Muscle of leg (tissue), 16 donors: ENCODE measurements at places on chromosomes 1 and 21.

DNA sequence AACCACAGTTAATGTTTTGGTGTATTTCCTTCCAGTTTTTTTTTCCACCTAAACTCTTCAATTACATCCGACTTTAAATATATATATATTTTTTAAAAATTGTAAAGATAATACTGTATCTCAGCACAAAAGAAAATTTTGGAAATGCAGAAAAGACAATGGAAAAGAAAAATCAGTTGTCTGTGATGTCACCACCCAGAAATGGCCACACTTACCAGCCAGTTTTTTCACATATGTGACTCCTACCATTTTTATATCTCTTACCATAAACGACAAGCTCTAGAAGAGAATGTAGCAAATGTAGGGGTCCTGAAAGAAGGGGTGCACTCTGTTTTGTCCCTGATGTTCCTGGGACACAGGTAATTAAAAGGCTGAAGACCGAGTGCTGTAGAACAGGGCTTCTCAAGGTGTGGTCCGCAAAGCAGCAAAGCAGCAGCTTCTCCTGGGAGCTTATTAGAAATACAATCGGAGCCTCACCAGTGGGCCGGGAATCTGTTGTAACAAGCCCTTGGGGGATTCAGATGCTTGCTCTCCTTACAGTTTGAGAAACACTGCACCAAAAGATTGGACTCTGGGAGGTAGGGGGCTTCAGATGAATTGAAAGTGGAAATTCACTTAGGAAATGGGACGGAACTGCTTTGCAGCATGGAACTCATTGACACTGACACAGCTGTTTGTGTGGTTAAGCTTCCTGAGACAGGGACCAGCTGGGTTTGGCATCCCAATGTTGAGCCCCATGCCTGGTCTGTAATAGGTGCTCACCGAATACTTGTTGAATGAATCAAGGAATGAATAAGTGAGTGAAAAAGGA, 44.1 kb downstream of the ALPL start:
- no peak for DNase-seq

DNA sequence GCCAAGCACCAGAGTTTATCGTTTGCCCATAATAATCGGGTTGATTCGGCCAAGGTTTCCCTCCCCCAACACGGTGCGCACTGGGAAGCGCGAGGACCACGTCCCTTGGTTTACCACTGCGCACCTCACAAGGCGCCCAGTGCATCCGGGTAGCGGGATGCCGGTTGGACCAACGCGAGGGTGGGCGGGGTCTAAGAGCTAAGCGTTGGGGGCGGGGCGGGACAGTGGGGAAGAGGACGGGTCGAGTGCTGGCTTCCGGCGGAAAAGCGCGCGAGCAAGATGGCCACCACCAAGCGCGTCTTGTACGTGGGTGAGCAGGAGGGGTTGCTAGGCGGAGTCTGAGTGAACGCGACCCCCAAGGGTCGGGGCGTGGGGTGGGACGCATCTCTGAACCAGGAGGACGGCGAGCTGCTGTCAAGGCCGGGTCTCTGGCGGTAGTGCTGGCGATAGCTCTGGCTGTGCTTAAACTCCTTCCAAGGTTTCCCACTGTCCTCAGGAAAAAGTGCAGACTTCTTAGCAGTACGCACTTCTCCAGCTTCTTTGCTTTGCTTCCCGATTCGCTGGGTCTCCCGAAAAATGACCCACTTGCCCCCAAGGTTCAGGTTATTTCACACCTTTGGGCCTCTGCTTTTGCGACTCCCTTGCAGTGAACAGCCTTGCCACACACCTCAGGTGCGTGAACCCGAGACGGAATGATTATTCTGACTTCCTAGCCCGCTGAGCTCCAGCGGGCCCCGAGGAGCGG, at the start of gene PPIE:
TSS of gene PPIE (plus strand) at position 261 of the 745 bp plus-strand sequence. CDS start at position 280, 19 bp downstream.
- DNase-seq: peak; percentile 94

DNA sequence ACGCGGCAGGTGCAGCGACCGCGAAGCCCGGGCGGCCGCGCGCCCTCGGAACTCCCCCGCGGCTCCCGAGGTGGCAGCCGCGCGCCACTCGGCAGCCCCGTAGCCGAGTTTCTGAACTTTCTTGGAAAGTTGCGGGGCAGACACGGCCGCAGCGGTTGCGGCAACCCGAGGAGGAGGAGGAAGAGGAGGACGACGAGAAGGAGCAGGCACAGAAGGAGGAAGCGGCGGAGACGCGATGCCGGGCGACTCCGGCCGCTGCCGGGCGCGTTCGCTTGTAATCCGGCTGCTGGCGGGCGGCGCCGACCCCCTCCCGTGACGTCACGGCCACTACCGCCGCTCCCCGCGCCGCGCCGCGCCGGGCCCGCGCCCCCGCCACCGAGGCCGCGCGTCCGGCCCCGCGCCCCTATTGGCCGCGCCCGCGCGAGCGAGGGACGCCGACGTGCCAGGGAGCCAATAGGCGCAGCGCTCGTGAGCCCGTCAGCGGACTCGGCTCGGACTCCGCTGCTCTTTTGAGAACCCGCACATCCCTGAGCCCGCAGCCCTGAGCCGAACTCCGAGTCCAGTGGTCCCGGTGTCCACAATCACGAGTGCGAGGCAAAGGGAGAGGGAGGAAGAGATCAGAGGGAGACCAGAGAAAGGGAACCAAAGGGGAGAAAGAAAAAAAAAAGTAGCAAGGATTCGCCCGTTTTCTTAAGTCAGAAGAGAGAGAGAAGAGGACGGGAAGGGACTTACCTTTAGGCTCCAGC, 736 bp upstream of the BARHL2 start:
- DNase-seq: peak; percentile 60

- peak; percentile 93 for DNase-seq
Measured at GRCh38 chr1:23357138-23357908, 12.3 kb downstream of the ZNF436 start.

DNA sequence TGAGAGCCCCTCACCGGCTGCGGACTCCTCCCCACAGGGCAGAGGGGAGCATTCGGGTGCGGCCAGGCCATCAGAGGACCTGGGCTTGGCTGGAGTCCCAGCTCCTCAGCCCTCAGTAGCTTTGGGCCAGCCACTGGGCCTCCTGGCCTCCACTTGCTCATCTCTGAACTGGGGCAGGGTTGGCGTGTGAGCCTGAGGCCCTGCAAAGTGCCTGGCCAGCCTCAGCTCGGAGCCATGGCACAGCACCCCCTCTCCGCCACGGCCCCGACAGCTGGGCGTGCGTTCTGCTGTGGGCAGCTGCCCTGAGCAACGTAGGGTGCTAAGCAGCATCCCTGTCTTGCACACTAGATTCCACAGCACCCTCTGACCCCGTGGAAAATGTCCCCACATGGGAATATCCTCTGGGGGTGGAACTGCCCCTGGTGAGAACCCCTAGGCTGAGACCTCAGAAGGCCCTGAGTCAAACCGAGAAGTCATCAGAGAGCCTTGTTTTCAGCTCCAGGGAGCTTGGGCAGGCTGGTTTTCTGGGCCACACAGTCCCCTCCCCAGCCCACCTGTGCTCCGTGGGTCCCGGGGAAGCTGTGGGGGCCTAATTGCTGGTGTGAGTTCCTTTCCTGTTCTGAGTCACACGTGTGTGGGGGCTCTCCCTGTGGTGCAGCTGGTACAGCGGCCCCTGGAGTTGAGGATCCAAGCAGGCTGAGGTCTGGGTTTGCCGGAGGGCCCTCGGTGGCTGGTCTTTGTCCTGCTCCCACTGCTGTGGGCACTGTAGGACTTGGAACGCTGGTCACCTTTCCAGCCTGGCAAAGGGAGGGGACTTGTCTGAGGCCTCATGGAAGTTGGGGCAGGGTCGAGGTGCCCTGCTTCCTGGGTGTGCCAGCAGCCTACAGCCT, 24.5 kb downstream of the TP73 start:
- DNase-seq: no peak

DNA sequence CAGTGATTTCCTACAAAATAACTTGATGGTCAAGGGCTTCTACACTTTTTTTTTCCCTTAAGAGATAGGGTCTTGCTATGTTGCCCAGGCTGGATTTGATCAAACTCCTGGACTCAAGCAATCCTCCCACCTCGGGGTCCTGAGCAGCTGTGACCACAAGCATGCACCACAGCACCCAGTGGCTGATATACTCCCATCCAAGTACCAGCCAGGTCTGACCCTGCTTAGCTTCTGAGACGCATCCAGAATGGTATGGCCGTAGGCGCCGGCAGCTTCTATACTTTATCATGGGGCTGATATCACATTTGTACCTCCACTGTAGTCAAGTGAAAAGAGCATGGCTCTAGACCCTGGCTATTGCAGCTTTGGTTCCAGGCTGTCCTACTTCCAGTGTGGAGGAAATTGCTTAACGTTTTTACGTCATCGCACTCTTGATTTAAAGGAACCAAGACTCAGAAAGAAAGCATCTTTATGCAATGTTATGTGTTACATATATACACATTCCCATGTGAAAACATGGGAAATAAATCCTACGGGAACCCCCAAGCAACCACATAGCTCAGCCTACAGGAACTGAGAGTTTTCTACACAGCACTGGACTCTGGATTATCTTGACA, 39.5 kb downstream of the PDPN start:
- no peak for DNase-seq

- no peak for DNase-seq
Measured at GRCh38 chr1:9385801-9386573, 93.3 kb downstream of the SPSB1 start.

- no peak for DNase-seq
Measured at GRCh38 chr1:41475859-41476567, 8.5 kb downstream of the EDN2 start.

DNA sequence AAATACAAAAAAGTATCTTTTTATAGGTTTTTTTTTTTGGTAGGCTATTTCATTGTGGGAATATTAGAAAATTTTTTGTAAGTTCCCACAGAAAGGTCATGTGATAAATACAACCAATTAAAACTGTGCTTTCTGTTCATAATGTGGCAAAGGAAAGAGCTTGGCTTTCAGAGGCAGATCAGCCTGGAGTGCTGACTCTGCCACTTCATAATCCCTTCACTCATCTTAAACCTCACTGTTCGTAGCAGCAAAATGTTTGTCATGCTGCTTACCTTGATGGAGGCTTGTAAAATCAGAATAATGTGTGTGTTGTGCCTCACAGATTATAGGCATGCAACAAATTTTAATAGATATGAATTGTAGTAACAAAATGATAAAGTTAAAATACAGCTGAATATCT, 176.8 kb downstream of the ZP4 start:
- peak; percentile 14 for DNase-seq

DNA sequence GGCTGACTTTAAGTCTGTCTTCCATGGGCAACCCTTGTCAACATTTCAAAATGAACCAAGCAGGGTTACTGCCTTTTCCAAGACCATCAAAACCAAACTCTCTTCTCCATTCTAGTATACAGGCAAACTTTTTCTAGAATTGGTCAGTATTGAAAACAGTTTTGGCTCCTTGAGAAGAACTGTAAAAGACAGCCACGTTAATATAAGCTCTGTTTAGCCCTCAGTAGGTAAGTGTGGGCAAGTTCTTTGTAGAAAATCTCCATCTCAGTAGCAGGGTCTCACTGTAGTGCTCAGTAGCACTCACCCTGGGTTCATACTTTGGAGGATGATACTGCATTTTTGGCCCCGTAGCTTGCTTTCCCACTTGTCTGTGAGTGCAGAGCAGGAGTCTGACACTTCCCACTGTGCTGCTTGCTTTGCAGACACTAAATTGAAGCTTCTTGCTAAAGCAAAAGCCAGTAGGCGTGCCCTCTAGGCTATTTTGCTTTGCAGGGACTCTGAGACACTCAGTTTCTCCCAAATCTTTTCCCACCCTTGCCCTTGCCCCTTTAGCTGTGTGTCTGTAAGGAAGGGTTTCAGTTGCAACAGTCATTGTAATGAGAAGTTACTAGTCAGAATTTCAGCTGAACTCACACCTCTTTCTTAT, 34.3 kb upstream of the CACYBP start:
- DNase-seq: peak; percentile 64

DNA sequence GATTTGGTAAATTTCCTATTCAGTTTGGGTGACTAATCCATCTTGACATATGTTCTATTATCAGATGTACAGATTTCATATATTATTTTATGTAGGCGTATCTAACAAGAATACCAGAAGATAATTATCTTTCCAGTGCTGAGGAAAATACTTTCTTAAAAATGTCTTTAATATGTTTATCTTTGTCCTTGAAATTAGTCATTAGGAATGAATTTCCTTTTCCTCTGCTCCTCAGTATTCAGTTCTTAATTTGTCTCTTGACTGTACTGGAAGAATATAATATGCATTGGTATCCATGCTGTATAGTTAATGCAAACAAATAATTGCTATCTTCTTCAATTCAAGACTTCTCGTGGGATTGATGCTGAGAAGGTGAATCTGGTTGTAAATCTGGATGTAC, 6.6 kb downstream of the DDX20 start:
- no peak for DNase-seq

DNA sequence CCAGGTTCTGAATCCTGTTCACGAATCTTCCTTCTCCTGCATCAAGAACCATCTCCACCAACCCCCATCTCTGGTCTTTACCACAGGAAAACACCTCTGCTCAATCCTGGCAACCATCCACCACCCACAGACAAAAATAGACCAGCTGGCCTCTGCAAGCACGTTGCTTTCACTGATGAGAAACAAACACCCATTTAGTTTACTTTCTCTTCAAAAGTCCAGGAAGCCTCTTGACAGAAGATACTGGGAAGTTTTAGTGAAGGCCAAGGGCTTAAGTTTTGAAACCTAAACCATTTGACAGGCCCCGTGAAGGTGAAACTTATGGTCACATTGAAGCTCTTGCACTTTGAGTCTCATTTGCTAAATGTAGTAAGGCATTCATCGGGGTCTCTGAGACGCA, 122.6 kb upstream of the PPP2R5A start:
- DNase-seq: peak; percentile 48

GRCh38 chr1:186842547-186842946, 13.8 kb downstream of the PLA2G4A start:
- DNase-seq: no peak

DNA sequence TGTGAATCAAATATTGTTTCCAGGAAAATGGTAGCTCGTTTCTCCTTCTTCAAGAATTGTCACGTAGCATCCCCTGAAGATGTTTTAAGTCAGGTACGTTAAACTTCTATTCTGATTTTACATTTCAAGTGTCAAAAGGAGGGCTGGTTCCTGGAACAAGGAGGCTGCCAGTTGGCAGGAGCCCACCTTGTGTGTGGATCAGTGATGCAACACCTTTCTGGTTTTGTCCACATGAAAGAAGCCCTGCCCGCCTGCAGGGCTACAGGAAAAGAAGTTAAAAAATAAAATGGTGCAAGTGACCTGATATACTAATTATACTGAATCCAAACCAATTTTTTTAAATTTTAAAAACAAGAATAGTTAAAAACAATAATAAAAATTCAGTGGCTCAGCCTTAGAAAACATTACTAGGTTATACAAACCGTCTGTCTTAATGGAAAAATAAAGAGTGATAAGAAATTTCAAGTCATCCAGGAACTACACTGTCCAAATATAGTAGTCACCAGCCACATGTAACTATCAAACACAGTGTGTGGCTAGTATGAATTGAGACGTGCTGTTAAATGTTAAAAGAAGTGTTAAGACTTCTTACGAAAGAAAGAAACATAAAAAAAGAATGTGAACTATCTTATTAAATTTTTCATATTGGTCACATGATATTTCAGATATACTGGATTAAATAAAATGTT, 123.1 kb downstream of the APP start:
- DNase-seq: no peak

- DNase-seq: peak; percentile 34
Measured at GRCh38 chr1:151783796-151784195, 6.5 kb downstream of the TDRKH start.

GRCh38 chr1:210711825-210712612, 383.3 kb downstream of the HHAT start:
- no peak for DNase-seq
